Fibroblast of pulmonary artery (primary cell): ENCODE measurements at places on chromosomes 1 and 21.
A peak's percentile ranks its signal among the peaks of the same experiment; 100 is the strongest.

GRCh38 chr1:31409946-31410858, 2.8 kb upstream of the SERINC2 start:
- no peak for DNase-seq

GRCh38 chr1:182446033-182446669, 3.8 kb upstream of the RGSL1 start:
- peak; percentile 69 for DNase-seq

- peak; percentile 26 for DNase-seq
Observed at GRCh38 chr1:18234790-18235242, 127.2 kb downstream of the IGSF21 start.

DNA sequence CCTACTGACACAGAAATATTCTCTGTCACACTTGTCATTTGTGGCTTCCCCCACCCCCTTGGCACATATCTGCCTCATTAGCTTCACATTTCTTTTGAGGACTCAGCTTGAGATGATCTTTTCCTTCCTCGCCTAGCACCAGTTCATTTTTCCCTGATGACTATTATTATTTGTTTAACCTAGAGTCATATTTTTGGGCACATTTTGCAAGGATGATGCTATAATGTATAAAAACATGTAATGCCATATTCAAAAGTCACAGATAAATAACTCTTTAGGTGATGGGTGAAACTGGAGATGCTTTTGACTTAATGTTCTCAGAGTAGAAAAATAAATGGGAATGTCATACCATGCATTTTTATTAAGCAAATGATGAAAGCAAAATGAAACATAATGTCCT, 202.7 kb downstream of the BACH1 start:
- peak; percentile 43 for DNase-seq

DNA sequence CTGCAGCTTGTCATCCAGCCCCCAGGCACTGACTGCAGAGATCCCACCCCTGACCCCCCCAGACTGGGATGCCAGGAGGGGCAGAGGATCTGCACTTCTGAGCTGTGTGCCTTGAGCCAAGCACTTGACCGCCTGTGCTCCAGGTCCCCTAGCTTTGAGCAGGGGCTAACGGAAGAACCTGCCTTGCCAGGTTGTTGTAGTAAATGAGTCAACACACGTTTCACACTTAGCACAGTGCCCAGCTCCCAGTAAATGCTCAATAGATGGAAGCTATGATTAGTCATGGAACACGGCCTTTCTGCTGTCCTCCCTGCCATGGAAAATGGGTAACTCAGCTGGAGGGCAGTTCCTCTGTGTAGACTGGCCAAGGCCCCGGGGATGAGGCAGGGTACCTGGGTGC, 24.1 kb downstream of the IFFO2 start:
- no peak for DNase-seq

GRCh38 chr1:38175121-38175520, 128.5 kb upstream of the POU3F1 start:
- no peak for DNase-seq

DNA sequence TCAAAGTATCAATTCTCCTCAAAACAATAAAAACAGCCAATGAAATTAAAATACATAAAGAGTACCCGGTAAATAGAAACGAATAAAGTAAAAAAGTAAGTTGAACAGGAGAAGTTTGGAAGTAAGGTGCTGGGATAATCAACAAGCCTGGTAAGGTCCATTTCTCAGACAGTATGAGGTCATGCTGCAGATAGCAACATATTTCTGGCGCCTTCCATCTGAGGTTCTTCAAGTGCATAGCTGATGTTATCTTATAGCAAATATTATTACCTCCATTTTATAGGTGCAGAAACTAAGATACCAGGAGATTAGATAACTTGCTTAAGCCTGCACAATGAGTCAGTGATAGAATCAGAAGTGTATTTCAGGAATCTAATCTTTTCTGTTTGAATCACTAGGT, 23.7 kb upstream of the CEP350 start:
- no peak for DNase-seq

GRCh38 chr1:189616893-189617292, 860.8 kb downstream of the BRINP3 start:
- DNase-seq = peak; percentile 51

GRCh38 chr1:88946861-88947260, 45.6 kb downstream of the KYAT3 start:
- peak; percentile 43 for DNase-seq

GRCh38 chr1:59631561-59632255, 183.0 kb upstream of the HOOK1 start:
- DNase-seq = no peak

- DNase-seq = peak; percentile 87
Observed at GRCh38 chr1:192476802-192477298, 98.7 kb upstream of the RGS1 start.

GRCh38 chr1:227729144-227729880, 5.8 kb downstream of the JMJD4 start:
- DNase-seq = no peak

DNA sequence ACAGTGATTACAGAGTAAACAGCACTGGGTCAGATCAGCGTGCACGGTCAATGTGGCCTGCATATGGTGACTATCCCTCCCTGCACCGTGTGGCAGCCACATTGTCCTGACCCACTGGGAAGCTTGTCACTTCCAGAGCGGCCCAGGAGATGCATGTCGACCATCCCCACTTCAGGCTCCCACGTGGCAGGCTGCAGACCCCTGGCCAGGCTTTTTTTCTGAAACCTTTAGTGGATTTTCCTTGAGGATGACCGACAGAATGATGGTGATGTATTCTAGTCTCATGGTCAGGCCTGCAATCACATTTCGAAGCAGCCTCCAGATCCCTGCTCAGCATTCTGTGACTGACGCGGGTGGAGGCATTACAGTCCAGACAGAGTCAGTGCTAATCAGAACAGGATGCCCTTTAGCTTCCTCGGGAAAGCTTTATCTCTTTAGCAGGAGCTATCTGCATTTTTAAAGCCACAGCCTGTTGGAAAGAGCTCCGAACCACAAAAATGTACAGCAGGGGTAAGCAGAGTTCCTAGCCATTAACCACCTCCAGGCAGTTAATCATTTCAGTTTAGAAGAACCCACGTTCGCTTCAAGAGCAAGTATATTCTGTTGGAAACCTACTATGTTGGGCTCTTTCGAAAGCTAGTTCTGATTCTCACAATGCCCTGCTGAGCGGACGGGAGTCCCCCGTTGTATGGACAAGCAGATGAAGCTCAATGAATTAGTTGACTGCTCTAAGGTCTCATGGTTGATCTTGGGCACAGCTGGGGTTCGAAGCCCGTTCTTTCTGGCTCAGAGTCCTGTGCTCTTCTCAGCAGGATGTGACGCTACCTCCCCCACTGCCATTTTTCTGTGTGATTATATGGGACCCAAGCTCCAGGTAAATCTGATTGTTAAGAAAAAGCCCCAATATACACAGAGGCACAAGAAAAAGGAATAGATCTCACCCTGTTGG, 56.5 kb downstream of the IRF2BP2 start:
- peak; percentile 85 for DNase-seq

GRCh38 chr1:76121850-76122249, 47.3 kb downstream of the ST6GALNAC3 start:
- DNase-seq = no peak

DNA sequence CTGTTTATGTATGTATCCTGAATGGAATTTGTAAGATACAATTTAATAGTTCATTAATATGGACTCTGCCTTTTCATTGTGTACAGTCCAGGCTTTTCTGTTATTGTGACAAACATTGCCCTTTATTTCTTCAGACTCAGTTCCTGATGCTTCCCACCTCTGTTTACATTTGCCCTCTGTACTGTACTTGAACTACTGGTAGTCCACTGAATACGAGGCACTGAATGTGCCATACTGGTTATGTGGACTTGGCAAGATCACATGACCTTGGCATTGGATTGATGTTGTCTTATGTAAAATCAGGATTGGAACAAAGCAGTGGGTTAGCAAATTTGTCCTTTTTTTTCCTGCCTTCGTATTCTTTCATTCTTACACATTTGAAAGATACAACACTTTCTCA, 27.8 kb downstream of the RALGPS2 start:
- DNase-seq = no peak

DNA sequence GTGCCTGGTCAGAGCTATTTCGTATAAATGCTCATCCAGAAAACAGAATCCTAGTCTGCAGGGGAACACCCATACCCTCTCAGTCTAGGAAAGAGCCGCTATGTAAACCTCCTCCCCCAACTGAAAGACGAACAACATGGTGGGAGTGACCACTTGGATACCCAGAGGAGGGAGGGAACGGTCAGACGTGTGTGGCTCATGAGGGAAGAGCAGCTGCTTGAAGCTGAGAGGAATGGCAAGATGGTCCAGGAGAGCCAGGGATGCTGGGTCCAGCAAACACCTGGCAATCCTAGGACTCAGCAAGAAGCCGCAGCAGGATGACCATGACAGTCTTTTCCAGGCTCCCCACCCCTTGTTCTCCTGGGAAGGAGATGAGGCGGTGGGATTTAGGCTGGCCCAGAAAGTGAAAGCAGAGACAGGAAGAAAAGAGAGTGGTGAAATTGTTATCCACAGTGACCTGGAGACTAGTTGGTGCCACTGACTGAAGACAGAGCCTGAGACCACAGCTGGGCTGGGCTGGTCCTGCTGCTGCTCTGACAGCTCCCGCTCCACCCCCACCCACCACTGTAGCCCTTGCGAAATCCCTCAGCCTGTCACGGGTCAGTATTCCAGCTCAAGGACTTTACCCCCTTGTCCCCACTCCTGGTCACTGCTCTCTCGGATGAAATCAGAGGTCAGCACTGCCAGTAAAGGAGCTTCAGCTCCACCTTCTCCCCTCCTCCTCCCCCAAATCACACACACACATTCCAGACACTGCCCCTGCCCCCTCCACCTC, 3.6 kb downstream of the CERS2 start:
- DNase-seq = peak; percentile 70

DNA sequence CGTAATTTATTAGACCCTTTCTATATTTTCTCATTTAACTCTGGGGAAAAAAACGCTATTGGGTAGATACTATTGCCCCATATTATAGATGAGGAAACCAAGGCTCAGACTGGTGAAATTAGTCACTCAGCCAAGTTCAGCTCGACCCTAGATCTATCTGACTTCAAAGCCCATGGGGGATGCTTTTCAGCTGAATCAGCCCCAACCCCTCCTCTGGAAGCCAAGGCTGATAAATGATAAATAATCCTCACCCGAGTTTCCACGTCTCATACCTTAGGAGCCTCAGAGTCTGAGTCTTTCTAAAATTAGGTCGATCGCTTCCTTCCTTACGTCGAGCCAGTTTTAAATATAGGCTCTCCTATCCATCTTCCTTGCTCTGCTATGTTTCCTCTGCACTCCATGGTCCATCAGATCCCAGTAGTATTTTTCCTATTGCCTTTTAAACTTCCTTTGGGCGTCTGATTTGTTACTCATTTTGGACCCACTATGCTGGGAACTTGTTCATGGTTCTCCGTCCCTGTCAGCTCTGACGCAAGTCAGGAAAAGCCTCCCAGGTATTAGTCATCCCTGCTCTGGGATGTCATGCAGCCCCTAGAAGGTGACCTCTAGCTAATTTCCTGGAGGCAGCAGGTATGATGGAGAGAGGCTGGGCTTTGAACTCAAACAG, 122.8 kb downstream of the PLPP3 start:
- DNase-seq = peak; percentile 85
